ENCODE measurements at places on chromosomes 7 and 10.

DNA sequence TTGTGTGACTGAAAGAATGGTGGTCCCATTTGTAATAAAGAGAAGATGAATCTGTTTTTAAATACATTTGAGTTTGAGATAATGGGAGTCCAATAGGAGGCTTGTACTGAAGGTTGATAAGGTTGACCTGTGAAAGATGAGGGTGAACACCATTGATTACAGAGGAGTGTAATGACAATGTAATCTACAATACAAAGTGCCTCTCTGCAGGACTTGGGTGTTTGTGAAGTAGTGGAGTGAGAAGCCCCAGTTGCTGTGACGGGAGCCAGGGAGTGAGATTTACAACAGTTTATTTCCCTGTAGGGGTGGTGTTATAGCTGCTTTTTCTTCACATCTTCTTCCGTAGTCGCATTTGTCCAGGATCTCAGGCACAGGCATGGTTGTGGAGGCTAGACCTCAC is 189.9 kb downstream of the EXOC4 start:
- no peak for DNase-seq

GRCh38 chr10:33523236-33523792 is 188.8 kb upstream of the NRP1 start:
- no peak for DNase-seq

DNA sequence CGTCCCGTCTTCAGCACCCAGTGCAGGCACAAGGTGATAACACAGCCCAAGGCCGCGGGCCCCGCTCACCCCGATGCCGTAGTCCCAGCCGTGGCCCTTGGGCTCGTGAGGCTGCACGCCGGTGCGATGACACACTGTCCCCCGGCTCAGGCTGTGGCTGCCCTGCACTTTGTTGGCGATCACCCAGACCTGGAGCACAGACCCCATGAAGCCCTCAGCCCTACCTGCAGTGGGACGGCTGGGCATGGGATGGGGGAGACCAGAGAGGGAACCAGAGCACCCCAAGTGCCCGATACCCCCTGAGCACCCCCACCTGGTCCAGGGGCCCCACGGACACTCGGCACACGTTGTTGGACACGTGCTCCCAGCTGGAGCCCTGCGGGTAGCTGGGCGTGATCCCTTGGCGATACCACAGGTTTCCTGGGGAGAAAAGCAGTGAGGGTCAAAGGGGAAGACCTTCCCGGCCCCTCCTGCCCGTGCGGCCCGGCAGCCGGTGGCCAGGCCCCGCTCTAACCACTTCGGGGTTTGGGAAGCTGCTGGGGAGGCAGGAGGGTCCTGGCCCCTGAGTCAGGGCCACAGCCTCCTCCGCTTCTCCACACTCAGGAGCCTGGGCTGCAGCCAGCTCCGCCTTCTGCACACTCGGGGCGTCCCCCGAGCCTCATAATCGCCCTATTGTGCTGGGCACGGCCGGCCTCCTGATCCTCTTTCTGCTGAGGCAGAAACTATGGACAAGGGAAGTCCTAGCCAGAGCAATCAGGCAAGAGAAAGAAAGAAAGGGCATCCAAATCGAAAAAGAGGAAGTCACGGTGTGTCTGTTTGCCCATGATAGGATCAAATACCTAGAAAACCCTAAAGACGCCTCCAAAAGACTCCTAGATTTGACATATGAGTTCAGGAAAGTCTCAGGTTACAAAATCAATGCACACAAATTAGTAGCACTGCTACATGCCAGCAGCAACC is 6.7 kb downstream of the BHLHA15 start:
- DNase-seq, result no peak

DNA sequence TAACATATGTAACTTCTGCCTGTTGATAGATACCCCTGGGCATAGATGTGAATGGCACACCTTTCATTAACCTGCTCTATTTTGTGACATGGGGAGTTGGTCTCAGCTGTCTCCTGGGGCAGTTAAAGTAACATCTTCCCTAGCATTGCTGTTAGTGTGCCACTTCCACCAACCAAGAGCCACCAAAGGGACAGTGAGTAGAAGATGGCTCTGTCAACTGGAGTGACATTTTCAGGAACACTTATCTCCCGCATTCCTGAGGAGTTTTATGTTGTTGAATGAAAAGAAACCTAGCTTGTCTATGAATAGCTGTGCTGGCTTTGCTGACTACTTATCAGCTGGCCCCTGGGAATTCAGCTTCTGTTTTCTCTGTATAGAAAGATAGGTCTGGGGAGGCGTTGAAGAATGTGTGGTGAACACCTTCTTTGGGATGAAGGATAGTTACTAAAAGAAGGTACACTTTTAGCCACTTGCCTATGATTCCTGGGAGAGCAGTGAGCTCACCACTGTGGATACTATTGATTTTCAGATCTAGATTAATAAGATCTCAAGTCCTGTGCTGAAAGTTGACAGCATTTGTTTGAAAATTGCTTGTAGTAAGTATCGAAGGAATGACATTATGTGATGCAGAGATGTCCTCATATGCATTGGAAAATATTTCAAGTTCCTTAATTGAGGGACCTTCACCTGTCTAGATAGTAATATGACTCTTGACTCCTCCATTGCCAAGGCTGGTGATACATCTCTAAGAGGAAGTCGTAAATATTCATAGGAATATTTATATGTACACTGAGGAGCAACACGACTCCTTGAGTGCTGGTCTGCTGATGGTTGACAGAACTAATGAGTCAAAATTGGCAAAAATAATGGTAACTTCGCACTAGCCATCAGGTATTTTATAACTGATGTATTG is 7.6 kb downstream of the STARD3NL start:
- no peak for DNase-seq

GRCh38 chr7:4629287-4629895 is 52.7 kb upstream of the FOXK1 start:
- no peak for DNase-seq

GRCh38 chr10:53357587-53357986 is 585.0 kb upstream of the MBL2 start:
- no peak for DNase-seq

DNA sequence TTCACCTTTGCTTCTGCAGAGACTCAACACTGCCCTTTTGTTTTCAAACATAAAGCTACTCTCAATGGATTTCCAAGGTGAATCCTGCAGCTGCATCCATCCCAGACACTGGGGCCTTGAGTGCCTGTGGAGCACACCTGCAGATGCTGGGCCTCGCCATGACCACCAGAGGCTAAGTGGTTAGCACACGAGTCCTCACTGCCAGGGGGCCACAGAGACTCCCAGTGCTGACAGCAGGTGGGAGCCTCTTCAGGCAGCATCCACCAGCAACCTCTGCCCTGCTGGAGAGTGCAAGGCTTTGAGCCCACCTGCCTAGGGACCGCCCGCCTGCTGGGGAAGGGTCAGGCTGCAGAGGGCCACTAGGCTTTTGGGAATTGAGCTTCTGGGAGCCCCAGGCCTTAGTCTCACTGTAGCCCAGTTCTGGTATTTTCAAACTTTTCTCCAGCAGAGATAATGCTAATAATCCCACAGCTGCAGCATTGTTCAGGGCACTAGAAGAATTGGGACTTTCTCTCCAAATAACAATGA is 9.4 kb upstream of the HPS1 start:
- no peak for DNase-seq

DNA sequence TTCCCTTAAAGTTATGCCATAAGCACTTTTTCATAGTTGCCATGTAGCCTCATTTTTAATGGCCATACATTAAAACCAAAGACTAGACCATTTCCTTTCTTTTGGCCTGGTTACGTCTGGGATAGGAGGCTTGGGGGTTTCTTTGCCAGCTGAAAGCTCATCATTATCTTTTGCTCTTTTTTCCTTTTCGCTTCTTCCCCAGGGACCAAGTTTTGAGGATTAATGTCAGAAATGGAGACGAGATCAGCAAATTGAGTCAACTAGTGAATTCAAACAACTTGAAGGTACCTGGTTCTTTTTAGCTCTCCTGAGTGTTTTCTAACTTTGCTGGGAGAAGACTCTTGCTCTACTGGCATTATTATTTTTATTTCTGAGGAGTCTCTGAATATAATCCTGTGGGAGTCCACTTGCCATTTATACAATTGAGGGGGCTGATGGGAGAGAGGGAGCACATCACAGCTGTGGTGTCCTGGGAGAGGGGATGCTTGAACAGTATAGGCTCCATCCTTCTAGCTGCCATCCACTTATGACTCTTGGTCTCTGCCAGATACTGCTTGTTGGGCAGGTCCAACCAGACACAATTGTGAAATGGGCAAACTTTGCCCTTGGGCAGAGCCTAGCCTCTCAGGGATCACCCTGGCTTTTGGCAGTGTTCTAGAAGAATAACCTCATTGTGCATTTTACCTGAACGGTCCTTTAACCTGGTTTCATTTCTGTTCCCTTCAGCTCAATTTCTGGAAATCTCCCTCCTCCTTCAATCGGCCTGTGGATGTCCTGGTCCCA is 5.8 kb downstream of the CPA4 start:
- no peak for DNase-seq
